Non-pigmented ciliary epithelial cell (primary cell): ENCODE measurements at places on chromosomes 6 and 20.

- peak; percentile 49 for DNase-seq
Measured at GRCh38 chr6:162750776-162751175, 23.0 kb downstream of the PACRG start.

DNA sequence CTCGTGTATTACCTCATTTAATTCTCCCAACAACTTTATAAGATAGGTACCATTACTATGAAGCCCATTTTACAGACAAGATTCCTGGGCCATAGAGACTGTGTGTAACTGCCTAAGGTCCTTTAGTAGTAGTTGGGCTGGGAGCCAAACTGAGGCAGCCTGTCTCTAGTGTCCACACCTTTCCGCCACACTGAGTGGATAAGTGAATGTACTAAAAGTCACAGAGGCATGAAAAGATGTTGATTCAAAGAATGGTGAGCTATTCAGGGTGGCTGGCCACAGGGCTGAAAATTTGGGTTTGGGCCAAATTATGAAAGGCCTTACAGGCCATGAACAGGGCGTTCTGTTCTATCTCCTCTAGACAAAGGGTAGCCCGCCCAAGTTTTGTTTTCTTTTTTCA, 11.0 kb downstream of the CD24 start:
- no peak for DNase-seq

DNA sequence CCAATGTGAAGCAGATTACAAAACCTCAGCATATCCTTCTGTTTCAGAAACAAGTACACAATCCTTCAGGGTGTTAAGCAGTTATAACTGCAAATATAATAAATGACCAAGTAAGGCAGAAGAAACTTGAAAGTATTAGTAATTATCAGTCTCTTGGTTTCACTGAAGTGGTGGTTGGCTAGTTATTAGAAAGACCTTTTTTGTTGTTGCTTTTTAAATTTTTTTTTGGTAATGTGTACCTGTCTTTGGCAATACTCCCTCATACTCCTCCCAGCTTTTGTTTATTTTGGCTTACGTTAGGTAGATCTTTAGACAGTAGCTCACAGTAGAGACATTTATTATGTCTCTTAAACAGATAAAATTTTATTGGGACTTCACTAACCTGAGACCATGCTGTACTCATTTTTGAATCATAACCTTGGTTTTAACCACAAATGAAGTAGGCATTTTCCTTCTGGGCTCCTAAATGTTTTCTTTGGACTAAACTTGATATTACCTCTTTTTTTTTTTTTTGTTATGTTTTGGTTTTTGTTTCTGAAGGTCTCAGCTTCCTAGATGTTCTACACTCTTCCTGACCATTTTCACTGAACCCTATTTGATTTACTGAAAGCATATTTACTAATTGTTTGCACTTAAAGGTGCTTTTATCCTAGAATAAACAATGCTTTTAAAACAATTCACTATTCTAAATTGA, 6.4 kb downstream of the CD2AP start:
- no peak for DNase-seq

GRCh38 chr6:3617681-3618311, 133.7 kb downstream of the PXDC1 start:
- no peak for DNase-seq

- DNase-seq: no peak
Measured at GRCh38 chr6:111015389-111016124, 33.7 kb downstream of the RPF2 start.

DNA sequence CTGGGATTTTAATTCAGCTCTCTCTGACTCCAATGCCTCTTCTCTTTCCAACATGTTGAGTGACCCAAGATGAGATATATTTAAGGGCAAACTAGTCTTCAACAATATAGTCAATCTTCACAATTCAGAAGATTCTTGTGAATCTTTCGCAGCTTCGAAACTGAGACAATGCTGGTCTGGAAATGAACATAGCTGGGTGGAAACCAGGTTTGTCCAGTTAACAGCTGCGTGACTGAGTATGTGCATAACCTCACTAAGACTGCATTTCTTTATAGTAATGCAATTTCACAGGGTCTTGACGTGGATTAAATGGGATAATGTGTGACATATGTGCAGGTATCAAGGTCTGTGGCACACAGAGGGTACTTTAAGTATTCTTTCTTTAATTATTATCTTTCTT, 18.9 kb downstream of the PTPRT start:
- no peak for DNase-seq

GRCh38 chr20:2747676-2748235, 52.7 kb downstream of the CPXM1 start:
- no peak for DNase-seq

DNA sequence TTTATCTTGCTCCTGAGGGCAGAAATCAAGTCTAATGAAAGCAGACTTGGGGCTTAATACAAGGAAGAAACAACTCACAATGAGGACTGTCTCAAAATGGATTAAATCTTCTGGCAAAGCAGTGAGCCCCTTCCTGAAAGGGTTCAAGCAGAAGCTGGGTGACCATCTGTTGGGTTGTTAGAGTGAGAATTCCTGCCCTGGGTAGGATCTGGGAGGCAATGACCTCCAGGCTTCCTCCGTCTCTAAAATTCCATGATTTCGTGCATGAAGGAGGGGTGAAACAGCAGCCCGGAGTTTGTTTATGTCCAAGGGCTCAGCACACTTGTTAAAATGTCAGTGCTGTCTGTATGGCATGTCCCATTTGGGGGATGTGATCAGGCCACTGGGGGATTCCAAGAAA, 64.0 kb upstream of the KCNK16 start:
- no peak for DNase-seq

- no peak for DNase-seq
Measured at GRCh38 chr6:47402081-47402480, 75.5 kb upstream of the CD2AP start.

DNA sequence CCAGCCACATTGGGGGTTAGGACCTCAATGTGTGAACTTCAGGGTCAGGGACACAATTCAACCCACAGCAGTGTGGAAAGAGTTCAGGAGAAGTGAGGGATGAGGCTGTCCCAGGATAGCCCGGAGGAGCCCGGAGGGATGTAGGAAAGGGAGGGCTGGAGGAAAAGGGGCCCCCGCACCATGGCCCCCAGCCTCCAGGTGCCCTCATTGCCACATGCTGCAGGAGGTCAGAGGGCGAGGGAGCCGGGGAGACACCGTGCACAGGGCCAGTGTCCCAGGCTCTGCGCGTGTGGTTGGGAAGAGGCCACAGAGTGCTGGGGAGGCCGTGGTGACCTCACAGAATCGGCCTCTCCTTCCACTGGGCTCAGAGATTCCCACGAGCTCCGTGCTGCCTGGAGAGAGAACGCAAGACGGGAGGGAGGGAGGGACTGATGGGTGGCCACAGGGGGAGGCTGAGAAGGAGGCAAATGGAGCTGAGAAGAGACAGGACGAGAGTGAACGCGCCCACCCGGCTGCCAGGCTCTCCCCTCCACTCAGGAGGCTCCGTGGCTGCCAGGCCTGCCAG, 215.1 kb downstream of the DLL1 start:
- DNase-seq: no peak

GRCh38 chr6:83708546-83708969, 343 bp downstream of the SNAP91 start:
- no peak for DNase-seq

- DNase-seq: no peak
Measured at GRCh38 chr6:32114796-32115195, 5.7 kb upstream of the TNXB start.

- DNase-seq: no peak
Measured at GRCh38 chr6:1652842-1653241, 43.1 kb downstream of the FOXC1 start.

- no peak for DNase-seq
Measured at GRCh38 chr6:79005497-79005896, 72.6 kb downstream of the PHIP start.

DNA sequence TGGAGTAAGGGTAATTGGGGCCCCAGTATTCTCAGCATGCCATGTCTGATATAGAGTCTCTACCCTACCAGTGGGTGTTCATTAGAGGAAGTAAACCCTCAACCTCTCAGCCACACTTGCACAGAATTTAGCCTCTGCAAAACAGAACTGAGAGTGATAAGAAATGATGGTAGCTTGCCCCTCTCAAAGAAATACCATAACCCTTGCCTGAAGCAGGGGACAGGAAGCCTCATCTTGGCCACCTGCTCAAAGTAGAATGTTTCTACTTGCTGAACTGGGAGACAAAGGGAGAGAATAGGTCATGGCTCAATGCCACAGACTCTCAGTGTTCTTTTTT, 33.7 kb downstream of the SPTLC3 start:
- no peak for DNase-seq

DNA sequence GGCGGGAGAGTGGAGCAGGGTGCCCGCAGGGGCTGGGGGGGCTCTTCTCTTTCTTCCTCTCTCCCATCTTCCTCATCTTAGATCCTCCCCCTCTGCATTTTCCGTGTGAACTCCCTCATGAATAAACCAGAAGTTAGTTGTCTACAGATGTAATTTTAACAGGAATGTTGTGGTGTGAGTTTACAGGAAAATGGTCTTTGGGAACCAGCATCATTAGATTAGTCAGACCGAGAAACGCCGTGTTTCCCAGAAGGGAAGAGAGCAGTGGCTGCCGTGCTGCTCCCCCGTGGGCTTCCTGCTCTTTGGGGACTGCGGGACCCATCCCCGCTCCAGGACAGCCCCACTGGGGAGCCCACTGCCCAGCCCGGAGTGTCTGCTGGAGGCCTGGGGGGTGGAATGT, 3.4 kb downstream of the MYT1 start:
- DNase-seq: no peak

DNA sequence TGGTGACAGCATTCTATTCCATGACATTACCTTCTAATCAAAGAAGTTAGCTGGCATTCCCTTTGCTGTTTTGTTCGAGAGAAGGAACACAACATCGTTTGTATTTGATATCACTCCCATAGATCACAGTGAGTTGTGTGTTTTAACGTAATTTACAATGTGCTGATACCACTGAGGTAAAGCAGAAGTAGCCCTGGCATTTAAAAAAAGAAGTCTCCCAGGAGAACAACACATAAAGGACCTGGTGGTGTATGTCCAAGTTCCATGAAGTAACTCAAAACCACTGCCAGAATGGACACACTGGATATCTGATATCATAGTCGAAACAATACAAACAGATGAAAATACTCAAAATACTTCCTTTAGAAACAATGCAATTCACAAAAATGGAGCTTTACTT, 351.7 kb downstream of the RNGTT start:
- no peak for DNase-seq

- DNase-seq: no peak
Measured at GRCh38 chr6:7546020-7546369, 4.5 kb downstream of the DSP start.
